ENCODE measurements at places on chromosomes 6 and 20. TPM values are rescaled to one million over a fixed set of nuclear protein-coding genes. Genes with fewer than 3 reads are reported as not detected.

GRCh38 chr6:776528-776931 is 83.6 kb upstream of the EXOC2 start:
- ATAC-seq, result no peak

DNA sequence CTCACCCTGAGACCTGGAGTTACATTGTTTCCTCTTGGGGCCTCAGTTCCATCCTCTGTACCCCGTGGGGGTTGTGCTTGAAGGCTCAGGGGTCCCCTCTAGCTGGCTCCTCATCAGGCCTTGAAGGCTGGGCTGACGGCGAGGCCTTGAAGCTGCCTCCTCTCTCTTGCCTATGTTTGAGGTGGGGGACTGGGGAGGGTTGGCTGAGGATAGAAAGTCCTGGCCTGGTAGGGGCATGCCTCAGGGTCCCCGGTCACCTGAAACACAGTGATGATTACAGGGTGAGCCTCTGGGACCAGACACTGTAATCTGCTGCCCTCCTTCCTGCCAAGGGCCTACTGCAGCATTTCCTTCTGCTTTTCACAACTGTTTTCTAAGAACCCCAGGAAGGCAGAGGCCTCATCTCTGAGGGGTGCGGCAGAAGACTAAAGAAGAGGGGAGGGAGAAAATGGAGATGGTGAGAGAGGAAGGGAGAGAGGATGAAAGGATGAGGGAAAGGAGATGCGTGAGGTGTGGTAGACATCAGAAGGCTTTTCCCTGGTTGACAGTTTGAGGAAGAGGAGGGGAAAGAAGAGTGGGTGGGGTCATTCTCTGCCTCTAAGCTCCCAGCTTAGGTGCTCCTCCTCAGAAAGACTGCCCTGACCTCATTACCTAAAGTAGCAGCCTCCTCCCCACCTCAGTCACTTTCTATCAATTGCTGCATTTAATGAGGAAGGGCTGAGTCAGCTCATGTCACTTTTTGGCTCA is 29.7 kb downstream of the VEGFA start:
- no peak for ATAC-seq

DNA sequence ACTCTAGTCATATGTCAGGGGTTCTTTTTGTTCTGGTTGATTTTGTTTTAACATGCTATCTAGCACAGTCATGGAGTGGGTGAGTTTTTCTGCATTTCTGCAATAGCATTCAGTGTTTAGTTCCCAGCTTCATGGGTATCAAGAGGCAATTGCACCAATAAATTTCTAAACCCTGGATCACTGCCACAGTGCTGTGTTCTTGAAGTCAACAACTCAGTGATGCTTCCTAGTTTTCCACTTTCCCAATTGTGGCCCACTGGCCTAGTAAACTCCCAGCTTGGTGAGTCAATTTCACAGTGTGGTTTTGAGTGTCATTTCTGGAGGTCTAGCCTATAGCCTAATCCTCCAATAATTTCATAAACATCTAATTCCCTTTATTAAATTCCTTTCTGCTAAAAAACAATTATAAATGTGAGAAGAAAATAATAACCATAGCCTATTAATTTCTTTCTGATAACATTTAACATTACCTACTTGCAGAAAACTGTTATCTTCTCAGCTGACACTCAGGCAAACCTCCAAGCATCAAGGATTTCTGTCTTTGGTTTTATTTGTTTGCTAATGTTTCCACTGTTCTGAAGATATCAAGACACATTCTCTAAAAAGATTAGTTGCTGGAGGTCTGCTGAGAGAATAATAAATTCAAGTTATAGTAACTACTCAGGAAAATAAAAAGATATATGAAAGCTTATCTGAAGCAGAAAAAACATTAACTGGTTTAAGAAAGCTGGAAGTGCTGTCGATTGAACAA is 89.9 kb downstream of the PDE7B start:
- no peak for ATAC-seq

The SNTA1 gene
- total RNA-seq, result 3.3 TPM

The NUDT3 gene
- 47.0 TPM for total RNA-seq

DNA sequence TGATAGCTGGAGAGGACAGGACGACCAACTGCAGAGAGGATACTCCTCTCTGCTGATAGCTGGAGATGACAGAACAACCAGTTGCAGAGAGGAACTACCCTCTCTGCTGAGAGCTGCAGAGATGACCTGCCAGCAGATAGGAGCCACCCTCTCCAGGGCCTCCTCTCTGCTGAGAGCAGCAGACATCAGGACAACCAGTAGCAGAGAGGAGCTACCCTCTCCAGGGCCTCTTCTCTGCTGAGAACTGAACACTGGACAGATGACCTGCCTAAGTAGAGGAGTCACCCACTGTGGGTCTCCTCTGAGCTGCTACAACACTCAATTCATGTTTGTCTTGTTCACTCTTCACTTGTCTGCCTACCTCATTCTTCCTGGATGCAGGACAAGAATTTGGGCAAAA is 27.3 kb upstream of the ZBTB24 start:
- ATAC-seq, result no peak

The PDYN gene
- not detected for total RNA-seq

- ATAC-seq, result no peak
Measured at GRCh38 chr6:799769-800168, 106.8 kb upstream of the EXOC2 start.

GRCh38 chr6:137291441-137291840 is 72.3 kb upstream of the IFNGR1 start:
- no peak for ATAC-seq

The CAGE1 gene
- 0.22 TPM for total RNA-seq

The FHL5 gene
- total RNA-seq, result not detected

DNA sequence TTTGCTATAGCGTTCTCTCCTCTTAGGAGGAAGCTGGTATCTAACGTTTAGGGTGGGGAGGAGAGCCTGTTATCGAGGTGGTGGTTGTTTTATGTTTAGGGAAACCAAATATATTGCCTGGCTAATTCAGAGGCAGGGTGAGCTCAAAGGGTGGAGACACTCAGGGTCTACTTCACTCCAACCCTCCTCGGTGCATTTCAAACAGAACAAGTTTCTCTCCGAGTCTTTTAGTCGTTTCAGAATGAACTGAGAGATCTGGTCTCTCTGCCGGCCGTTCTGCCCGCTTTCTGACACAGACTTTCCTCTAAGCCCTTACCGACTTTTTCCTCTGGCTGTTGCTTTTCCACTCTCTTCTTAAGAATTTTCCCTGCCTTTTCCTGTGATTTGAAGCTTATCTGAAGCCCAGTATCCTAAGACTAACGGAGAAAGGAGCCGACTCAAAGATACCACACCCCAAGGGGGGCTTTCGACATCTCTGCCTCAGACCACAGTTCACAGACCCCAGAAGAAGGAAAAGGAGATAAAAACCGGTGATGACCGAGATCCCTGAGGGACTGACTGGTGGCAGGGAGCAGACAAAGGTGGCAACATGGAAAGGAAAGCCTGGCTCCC is 865 bp downstream of the STK38 start:
- ATAC-seq, result peak; percentile 4

- ATAC-seq, result no peak
Measured at GRCh38 chr20:41327178-41327577, 9.6 kb upstream of the ZHX3 start.

DNA sequence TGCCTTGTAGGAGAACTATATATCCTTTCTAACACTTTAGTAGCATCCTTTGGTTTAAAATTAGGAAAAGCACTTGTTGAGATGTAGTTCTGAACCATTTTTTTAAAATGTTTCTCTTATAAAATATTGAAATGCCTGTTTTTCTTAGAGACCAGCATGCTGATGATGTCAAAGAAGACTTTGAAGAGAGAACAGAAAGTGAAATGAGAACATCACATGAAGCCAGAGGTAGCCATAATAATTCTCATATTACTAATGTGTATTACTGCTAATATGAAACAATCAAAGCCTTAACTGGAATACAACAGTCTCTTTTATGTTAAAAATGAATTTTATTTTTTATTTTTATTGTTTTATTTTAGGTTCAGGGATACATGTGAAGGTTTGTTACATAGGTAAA is 102.0 kb downstream of the SAMD3 start:
- no peak for ATAC-seq

DNA sequence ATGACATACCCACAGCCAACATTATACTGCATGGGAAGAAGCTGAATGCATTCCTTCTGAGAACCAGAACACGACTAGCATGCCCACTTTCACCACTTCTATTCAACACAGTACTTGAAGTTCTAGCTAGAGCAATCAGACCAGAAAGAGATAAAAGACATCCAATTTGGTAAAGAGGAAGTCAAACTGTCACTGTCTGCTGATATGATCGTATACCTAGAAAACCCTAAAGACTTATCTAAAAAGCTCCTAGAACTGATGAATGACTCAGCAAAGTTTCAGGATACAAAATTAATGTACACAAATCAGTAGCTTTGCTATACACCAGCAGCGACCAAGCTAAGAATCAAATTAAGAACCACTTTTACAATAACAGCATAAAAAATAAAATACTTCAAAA is 60.5 kb downstream of the EYS start:
- ATAC-seq, result no peak

GRCh38 chr6:28920281-28920680 is 3.5 kb downstream of the TRIM27 start:
- ATAC-seq, result no peak

GRCh38 chr6:157488058-157488457 is 107.1 kb downstream of the ZDHHC14 start:
- no peak for ATAC-seq

- ATAC-seq, result no peak
Measured at GRCh38 chr6:5316951-5317350, 55.6 kb downstream of the FARS2 start.

- no peak for ATAC-seq
Measured at GRCh38 chr6:82832811-82833210, 232.8 kb downstream of the UBE3D start.

The AVP gene
- total RNA-seq, result not detected

GRCh38 chr6:95288251-95288650 is 289.1 kb upstream of the MANEA start:
- no peak for ATAC-seq

GRCh38 chr20:47546184-47547033 is 44.7 kb downstream of the NCOA3 start:
- no peak for ATAC-seq

DNA sequence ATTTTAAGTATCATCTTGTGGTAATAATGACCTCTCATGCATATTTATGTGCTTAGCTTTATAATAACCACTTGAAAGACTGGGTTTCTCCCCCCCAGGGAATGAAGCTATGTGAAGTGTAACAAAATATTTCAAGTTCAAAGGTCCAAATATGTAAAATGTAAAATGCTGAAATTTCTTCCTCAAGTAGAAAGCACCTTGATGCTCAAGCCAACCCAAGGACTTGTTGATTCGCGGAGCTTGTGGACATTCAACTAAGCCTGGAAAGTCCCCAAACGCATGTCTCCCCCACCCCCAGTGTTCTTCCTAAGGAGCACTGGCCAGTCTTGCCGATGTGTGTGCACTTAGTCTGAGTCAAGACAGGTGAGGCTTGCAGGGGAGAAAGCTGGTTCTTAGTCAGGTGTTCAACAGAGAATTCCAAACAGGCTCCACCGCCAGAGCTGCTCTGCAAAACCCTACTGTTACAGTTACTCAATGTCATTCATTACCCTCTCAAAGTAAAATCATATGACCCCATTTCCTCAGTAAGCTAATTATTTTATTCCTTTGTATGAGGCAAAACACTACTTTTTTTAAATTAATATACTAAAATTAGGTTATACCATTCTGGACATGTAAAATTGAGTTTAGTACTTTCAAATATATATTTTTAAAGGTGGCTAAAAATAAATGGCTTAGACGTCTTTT is 46.9 kb upstream of the QKI start:
- ATAC-seq, result no peak

- ATAC-seq, result no peak
Measured at GRCh38 chr6:42845327-42845694, 34.1 kb upstream of the RPL7L1 start.

- no peak for ATAC-seq
Measured at GRCh38 chr20:58618351-58619076, 32.6 kb upstream of the STX16 start.
